Karpas-422 (cell line): ENCODE measurements at places on chromosomes 5 and 9. TPM values are rescaled to one million over a fixed set of nuclear protein-coding genes. Genes with fewer than 3 reads are reported as not detected.

Gene BNIP1
- total RNA-seq: 13.8 and 15.1 TPM in 2 replicates

Gene LCN9
- not detected in 2 replicates for total RNA-seq

DNA sequence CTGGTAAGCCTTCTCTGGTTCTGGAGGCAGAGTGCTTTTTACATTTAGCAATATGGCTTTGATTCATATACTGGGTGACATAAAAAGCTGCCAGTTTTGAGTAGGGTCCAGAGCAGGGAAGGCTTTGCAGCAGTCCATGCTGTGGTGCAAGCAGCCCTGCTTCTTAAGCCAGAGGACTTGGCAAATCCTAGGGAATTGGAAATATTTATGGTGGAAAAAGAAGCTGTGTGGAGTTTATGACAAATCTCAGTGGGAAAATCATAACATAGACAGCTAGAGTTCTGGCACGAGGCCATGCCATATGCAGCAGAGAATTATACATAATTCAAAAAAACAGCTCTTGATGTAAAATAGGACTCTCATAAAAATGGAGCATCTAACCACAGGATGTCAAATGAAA, 536.4 kb downstream of the RASEF start:
- DNase-seq: no peak

GRCh38 chr5:66367814-66368541, 223.9 kb downstream of the SREK1 start:
- no peak for DNase-seq

DNA sequence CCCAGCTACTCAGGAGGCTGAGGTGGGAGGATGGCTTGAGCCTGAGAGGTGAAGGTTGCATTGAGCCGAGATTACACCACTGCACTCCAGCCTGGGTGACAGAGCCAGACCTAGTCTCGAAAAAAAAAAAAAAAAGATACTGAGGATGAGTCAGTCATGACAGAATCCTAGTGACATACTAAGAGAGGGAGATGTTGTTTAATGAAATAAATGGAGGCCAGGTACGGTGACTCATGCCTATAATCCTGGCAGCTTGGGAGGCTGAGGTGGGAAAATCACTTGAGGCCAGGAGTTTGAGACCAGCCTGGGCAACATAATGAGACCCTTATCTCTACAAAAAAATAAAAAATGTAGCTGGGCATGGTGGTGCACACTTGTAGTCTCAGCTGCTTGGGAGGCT, 107.2 kb downstream of the ZFAND5 start:
- no peak for DNase-seq

DNA sequence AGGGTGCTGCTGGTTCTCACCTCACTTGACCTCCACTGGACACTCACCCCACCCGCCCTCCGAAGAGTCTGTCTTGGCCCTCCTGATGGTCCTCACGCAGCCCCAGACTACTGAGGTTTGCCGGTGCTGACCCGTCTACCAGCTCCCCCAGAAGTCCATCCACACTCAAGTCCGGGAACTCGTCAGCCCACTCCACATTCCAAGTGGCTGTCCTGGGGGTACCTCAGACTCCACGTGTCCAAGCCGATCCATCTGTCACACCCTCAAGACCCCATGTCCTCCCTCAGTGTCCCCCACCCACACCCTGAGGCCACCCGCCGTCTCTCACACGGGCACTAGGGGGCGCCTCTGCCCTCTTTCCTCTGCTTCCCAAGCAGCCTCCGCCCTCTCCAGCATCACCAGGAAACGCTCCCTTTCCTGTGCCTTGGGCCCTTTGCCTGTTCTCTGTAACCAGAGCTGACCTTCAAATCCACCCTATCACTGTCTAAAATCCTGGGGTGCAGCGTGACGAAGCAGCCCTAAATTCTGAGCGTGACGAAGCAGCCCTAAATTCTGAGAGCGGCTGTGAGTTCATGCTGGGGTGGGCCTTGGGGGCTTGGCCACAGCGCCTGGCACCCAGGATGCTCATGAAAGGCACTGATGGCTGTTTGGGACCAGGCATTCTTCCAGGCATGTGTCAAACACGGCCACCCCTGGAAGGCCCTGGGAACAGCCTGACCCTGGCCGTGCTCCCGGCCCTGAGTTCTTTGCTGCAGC, 95.7 kb downstream of the KCNT1 start:
- peak; percentile 71 for DNase-seq

GRCh38 chr5:103367702-103368101, 109.1 kb downstream of the MACIR start:
- DNase-seq: no peak
